B cell (primary cell): ENCODE measurements at places on chromosomes 12 and 14. TPM values are rescaled to one million over a fixed set of nuclear protein-coding genes. Genes with fewer than 3 reads are reported as not detected.

Gene VRTN
- polyA plus RNA-seq: not detected in 2 replicates

Gene GALNT6
- 10.3 and 11.5 TPM in 2 replicates for polyA plus RNA-seq

Gene HOXC13
- polyA plus RNA-seq: not detected in 2 replicates

Gene ACRBP
- 10.7 and 12.2 TPM in 2 replicates for polyA plus RNA-seq

Gene NRXN3
- not detected in 2 replicates for polyA plus RNA-seq

Gene CABP1
- not detected in 2 replicates for polyA plus RNA-seq

Gene SIRT4
- polyA plus RNA-seq: 1.3 and 1.5 TPM in 2 replicates

Gene TDP1
- polyA plus RNA-seq: 18.9 and 20.5 TPM in 2 replicates
